Stimulated activated CD4-positive, alpha-beta T cell treated with anti-CD3 and anti-CD28 coated beads, Interleukin-4, amount 100 ng/mL, for 48 hours (primary cell): ENCODE measurements at places on chromosomes 3 and 15.

DNA sequence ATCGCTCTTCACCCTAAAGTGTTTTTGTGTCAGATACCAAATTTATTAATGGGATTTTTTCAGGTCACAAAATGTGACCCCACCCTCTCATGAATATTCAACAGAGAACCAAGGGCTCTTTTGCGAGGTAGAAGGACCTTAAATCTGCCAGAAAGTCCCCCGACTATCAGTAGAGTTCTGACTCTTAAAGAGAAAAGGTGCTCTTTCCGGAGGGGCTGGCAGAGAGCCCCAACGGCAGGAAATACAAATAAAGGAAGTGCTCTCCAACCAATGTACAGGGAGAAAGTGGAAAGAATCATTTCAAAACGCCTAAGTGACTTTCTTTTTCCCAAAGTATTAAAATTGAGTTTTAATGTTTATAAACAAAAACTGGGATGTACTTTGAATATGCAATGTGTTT is 517.2 kb downstream of the FOXP1 start:
- no peak for DNase-seq

DNA sequence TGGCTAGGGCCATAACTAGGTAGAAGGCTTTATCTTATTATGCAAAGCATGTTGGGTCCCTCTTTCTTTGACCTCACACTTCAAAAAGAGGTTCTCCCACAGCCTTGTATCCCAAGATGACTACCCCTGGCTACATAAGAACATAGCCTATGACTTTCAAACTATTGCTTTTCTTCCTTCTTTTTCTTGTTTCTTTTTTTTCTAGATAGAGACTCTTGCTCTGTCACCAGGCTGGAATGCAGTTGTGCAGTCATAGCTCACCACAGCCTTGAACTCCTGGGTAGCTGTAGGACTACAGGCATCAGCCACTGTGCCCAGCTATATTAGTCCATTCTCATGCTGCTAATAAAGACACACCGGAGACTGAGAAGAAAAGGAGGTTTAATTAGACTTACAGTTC is 47.2 kb downstream of the DIPK2A start:
- no peak for DNase-seq

GRCh38 chr3:97927704-97928103 is 44.5 kb downstream of the RIOX2 start:
- DNase-seq, result no peak

DNA sequence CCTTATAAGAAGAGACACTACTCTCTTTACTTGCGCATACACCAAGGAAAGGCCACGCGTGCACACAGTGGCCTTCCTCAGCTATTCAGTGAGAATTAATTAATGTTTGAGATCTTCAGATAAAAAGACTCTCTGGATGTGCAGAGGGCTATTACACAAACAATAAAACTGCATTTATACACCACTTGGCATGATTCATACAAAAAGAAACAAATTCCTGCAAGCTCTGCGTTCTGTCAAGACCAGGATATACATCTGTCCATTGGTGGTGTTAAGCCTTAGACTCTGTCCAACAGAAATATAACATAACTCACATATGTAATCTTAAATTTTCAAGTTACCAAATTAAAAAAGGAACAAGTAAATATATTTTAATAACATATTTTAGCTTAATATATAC is 55.2 kb upstream of the TSC22D2 start:
- no peak for DNase-seq

- no peak for DNase-seq
Measured at GRCh38 chr3:187255314-187255713, 36.2 kb downstream of the MASP1 start.

- DNase-seq, result no peak
Measured at GRCh38 chr15:87711026-87711425, 545.5 kb downstream of the NTRK3 start.

- no peak for DNase-seq
Measured at GRCh38 chr3:130527426-130527825, 10.4 kb downstream of the COL6A6 start.

DNA sequence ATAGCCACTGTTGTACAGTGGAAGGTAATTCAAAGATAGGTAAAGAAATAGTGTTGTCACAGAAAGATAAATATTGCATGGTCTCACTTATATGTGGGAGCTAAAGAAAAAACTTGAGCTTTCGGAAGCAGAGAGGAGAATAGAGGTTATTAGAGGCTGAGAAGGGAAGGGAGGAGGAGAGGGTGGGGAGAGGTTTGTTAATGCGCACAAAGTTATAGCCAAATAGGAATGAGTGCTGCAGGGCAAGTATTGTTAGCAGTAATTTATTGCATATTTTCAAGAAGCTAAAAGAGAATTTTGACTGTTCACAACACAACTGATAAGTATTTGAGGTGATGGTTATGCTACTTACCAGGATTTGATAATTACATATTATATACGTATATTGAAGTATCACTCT is 154.2 kb downstream of the GABRG3 start:
- no peak for DNase-seq

DNA sequence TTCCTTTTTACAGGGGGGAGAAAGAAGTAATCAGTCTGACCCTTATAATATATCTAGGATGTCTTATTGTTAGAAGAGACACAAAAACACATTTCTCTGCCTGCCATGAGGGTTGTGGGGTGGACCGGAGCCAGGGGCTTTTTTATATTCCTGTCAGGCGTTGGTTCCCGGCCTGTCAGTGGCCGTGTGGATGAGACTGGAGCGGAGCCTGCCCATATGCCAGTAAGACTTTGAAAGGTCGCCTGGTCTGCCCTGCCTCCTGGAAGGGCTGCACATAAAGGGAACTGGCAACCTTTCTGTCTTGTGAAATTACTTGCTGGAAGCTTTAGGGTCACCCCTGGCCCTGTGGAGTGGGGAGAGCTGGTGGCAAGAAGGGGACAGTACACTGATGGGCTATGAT is 34.7 kb downstream of the MAP3K13 start:
- no peak for DNase-seq

- DNase-seq, result no peak
Measured at GRCh38 chr15:50865515-50866353, 42.7 kb upstream of the AP4E1 start.
